A549 treated with dexamethasone at 1 μM for 4 hours (cell line): ENCODE measurements at places on chromosomes 2 and 18. TPM values are rescaled to one million over a fixed set of nuclear protein-coding genes. Genes with fewer than 3 reads are reported as not detected.

The SERPINB12 gene
- total RNA-seq = not detected in 5 replicates

The CSRNP3 gene
- not detected in 5 replicates for total RNA-seq

The APOB gene
- total RNA-seq = 0.01 to 0.02 TPM (median 0.01 TPM) in 3 of 5 replicates, not detected in the others

The ZNF521 gene
- not detected in 5 replicates for total RNA-seq

The VWC2L gene
- total RNA-seq = not detected in 5 replicates

The IL1RN gene
- 0.30 to 0.54 TPM (median 0.37 TPM) in 5 replicates for total RNA-seq

The DPP10 gene
- total RNA-seq = not detected in 5 replicates

The SPAST gene
- 12.8 to 19.2 TPM (median 16.8 TPM) in 5 replicates for total RNA-seq

The LIMS4 gene
- 0.39 to 0.62 TPM (median 0.48 TPM) in 5 replicates for total RNA-seq

The LCT gene
- 0.01 to 0.04 TPM (median 0.02 TPM) in 4 of 5 replicates, not detected in the other for total RNA-seq

The TUBA4B gene
- 0.12 to 0.20 TPM (median 0.16 TPM) in 3 of 5 replicates, not detected in the others for total RNA-seq

The GPR35 gene
- 0.32 to 0.83 TPM (median 0.68 TPM) in 5 replicates for total RNA-seq

The CHST9 gene
- 0.01 TPM in 1 of 5 replicates, not detected in the others for total RNA-seq

The GPN1 gene
- total RNA-seq = 56.4 to 64.0 TPM (median 57.1 TPM) in 5 replicates
